ENCODE measurements at places on chromosomes 6 and 20.

DNA sequence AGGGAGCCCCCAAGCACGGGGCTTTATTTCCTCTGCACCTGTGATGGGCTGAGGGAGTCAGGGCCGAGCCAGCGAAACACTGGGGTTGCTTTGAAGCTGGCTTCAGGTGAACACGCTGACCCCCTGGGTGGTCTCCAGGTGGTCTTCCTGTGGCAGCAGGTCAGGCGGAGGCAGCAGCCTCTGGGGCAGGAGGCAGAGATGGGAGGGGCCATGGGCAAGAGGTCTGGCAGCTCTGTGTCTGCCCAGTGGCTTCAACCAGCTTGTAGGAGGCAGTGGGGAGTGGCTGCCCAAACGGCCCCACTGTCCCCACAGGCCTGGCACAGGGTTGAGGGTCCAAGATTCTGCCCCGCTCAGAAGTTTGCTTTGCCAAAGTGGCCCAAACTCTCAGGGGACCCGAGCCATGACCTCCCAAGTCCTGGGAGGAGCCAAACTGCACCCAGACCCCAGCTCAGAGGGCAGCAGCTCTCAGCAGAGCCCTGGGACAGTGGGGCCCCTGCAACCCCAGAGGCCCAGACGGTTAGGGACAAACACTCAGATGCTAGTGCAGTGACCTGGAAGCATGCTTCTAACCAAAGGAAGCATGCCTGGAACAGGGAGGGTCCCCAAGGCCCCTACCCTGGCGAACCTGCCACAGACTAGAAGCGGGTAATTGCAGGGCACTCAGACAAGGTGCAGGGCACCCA lies 15.3 kb downstream of the NTSR1 start:
- no peak for DNase-seq

DNA sequence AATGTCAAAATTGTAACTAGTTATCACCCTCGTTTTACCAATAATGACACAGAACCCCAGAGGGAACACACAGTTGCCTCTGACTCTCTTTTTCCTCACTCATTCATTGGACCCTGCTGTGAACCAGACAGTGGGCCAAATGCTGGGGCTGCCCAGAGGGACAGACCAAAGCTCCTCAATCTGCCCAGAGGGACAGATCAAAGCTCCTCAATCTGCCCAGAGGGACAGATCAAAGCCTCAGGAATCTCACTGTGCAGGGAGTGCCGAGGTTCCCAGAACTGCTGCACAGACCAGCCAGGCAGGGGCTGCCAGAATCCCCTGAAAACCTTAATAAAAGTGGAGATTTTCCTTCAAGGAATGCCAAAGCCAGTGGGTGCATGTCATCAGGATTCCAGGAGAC lies 179.1 kb downstream of the SOD2 start:
- DNase-seq: no peak

- no peak for DNase-seq
Measured at GRCh38 chr20:64137598-64138031, 26.6 kb upstream of the MYT1 start.

GRCh38 chr6:37020381-37020780 lies 14.9 kb downstream of the FGD2 start:
- DNase-seq: no peak

GRCh38 chr6:28207510-28208110 lies 17.5 kb upstream of the ZSCAN9 start:
- DNase-seq: peak; percentile 75

GRCh38 chr20:48060841-48061720 lies 275.8 kb upstream of the SULF2 start:
- DNase-seq: no peak

- DNase-seq: no peak
Measured at GRCh38 chr20:51487565-51488268, 54.8 kb downstream of the NFATC2 start.

DNA sequence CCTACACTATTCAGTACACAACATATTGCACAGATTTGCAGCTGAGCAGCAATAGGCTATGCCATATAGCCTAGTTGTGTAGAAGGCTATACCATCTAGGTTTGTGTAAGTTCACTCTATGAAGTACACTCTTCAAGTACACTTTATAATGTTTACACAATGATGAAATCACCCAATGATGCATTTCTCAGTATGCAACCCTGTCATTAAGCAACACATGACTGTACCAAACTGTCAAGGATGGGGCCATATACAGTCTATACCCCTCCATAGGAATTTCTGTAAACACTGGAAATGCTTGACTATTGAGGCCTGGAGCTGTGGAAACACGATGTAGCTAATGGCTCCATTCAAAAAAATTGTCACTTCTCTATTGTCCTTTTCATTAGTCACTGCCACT lies 535.4 kb downstream of the EPM2A start:
- DNase-seq: no peak

GRCh38 chr6:125751334-125751916 lies 2.0 kb downstream of the HEY2 start:
- no peak for DNase-seq

- no peak for DNase-seq
Measured at GRCh38 chr6:125431971-125432370, 130.2 kb upstream of the HDDC2 start.

GRCh38 chr6:161281092-161281491 lies 7.2 kb upstream of the AGPAT4 start:
- no peak for DNase-seq

DNA sequence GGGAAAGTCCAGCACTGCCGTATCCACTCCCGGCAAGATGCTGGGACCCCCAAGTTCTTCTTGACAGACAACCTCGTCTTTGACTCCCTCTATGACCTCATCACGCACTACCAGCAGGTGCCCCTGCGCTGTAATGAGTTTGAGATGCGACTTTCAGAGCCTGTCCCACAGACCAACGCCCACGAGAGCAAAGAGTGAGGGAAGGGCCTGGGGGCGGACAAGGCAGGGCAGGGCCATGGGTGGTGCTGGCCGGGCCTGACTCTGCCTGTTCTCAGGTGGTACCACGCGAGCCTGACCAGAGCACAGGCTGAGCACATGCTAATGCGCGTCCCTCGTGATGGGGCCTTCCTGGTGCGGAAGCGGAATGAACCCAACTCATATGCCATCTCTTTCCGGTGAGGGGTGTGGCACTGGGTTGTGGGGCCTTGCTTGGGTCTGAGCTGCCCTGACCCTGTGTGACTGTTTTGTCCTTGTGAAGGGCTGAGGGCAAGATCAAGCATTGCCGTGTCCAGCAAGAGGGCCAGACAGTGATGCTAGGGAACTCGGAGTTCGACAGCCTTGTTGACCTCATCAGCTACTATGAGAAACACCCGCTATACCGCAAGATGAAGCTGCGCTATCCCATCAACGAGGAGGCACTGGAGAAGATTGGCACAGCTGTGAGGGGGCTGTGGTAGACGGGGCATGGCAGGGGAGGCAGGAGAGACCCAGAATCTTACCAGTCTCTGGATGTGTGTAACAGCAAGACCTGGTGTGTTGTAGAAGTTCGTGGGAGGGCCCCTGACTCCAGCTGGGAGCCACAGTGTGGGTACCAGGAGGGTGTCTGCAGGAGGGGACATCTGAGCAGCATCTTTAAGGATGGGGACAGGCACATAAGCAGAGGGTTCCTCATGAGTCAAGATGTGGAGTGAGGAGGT lies 29.1 kb downstream of the PLCG1 start:
- no peak for DNase-seq

DNA sequence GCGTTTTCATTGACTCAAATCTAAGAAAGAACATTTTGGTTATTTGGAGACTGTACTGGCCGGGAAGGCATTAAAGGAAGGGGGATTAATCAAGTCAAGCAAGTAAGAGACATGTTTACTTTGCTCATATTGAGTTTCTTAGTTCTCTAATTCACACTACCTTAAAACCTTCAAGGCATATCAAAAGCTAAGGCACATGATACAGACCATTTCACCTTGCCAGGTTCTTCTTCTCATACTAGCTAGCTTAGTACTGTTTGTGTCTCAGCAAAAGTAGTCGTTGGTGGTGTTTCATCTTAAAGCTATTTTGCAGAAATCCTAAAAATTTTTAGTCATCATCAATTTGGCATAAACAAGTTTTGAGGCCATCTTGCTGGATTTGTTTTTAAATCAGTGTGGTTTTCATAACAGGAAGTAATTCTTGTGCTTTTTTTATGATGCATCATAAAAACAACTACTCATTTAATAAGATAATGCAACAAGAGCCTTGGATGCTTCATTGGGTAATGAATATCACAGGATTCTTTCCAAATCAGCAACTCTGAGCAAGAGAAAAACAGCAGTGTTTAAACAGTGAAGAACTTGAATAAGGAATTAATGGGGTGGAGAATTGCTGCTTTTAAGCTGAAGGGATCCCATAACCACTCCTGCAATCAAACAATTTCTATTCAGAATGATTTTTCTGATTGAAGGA lies 425.3 kb downstream of the EPM2A start:
- no peak for DNase-seq

GRCh38 chr20:32333181-32333987 lies 24.7 kb upstream of the ASXL1 start:
- DNase-seq: no peak

DNA sequence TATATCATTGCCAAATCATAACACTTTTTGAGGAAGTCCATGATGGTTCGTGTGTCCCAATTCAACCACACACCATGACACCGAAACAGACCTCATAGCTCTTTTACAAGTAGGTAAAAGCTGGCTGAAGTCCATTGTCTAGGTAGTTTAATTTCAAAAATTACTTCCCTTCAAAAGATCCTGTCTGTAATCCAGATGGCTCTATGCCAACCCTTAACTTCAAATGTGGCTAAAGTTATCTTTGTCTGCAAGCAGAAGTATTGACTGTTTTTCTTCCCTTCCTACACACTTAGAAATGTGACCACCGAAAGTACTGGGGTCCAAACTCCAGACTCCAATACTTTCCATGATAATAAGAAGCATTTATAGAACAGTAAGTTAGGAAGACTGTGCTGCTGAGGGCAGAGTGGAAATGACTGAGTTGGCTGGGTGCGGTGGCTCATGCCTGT lies 8.3 kb upstream of the TIAM2 start:
- peak; percentile 78 for DNase-seq

DNA sequence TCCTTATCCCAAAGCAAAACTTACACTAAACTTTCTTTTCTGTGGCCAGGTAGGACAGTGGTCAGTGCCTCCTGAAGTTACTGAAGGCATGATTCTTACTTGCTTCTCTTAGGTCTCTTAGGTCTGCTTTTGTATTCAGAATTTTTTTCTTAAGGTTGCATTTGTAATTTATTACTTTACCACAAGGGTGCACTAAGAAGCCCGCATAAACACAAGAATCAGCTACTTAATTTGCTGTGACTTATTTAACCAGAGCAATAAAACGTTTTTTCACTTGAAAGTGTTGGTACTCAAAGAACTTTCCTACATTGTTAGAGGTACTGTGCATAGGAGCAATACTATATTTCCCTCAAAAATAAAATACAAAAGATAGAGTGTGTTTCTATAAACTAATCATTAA lies 75.4 kb upstream of the LAMA2 start:
- DNase-seq: peak; percentile 43

DNA sequence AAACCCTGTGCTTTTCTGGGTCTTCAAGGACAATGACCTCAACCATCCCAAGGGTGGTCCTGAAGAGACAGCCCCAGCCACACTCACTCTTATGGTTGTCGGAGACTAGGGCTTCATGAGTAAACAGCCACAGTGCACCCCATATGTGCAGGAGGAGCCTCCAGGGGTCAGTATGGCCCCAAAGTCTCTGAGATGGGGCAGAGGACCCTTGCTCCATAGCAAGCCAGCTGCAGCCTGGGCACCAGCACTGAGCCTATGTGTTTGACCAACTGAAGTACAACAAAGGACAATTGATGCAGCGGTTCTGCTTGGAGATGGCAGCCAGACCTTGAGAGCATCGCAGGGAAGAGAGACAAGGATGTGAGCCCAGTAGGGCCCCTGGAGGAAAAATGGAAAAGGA lies 112.2 kb downstream of the LRFN2 start:
- peak; percentile 25 for DNase-seq

DNA sequence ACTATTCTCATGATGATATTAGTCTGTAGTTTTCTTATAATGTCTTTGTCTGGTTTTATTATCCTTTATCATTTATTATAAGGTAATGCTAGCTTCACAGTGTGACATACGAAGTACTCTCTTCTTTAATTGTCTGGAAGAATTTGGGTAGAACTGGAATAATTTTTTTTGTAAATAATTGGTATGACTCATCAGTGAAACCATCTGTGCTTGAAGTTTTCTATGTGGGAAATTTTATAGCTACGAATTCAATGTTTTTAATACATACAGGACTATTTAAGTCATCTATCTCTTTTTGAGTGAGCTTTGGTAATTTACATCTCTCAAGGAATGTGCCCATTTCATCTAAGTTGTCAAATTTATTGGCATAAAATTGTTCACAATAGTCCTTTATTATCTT lies 86.3 kb downstream of the SOD2 start:
- DNase-seq: no peak

- no peak for DNase-seq
Measured at GRCh38 chr6:26445934-26446667, 5.8 kb downstream of the BTN3A3 start.

DNA sequence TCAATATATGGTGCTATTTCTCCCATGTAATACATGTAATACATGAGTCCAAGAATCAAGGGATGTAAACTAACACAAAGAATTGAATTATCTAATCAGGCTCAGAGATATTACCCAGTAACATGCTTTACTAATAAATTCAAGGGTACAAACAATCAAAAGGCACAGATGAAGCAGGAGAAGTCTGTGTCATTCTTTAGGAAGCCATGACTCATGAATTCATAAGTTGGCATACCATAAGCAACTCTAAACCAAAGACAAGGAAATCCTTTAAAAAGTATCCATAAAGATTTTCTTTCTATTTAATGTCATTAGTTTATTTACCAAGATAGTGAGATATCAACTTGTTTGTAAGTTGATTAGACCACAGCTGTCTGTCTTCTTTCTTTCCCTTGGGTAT lies 446.0 kb upstream of the IMPG1 start:
- no peak for DNase-seq

GRCh38 chr6:39059496-39060310 lies 11.1 kb downstream of the GLP1R start:
- DNase-seq: no peak

- DNase-seq: no peak
Measured at GRCh38 chr20:23963941-23964340, 24.6 kb downstream of the GGTLC1 start.

- peak; percentile 52 for DNase-seq
Measured at GRCh38 chr6:111087871-111088667, 766 bp downstream of the SLC16A10 start.

Measured in hematopoietic multipotent progenitor cell treated with erythropoietin and hydrocortisone succinate and interleukin-3 and kit ligand, for 4 days (in vitro differentiated cells).